CD4-positive, alpha-beta T cell treated with Interleukin-21 for 1 hour (primary cell): ENCODE measurements at places on chromosomes 6 and 20.

GRCh38 chr6:25016014-25016720 lies 80.4 kb upstream of the RIPOR2 start:
- no peak for DNase-seq

GRCh38 chr6:89604653-89605052 lies 33.9 kb downstream of the LYRM2 start:
- DNase-seq = no peak

DNA sequence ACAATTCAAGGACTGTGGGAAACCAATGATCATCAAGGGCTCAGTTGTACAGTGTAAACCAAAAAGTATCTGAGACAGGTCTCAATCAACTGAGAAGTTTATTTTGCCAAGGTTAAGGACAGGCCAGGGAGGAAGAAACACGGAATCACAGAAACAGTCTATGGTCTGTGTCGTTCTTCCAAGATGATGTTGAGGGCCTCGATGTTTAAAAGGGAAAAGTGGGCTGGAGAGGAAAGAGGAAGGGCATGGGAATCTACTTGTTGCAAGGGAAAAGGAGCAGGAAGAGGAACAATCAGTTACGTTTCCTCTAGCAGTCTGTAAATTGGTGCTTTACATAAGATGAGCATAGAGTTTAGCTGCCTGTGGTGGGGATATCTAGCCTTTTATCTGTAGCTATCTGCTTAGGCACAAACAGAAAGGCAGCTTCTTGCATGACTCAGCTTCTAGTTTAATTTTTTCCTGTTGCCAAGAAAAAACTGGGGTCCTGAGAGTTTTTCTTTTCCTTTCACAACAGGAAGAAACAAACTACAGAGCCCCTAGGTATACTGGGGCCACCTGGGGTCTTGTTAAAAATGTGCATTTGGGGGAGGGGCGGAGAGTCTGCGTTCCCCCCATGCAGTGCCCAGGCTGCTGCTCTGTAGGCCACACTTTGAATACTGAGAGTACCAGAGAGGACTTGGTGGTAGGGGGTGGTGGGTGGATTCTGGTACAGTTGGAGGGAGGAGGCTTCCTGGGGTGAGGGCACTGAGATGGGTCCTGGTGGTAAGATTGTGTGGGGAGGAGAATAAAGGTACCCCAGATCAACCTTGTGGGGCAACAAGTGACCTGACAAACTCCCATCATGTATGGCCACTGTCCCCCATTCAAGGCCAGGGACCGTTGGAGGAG lies 35.3 kb upstream of the EZR start:
- DNase-seq = peak; percentile 76

DNA sequence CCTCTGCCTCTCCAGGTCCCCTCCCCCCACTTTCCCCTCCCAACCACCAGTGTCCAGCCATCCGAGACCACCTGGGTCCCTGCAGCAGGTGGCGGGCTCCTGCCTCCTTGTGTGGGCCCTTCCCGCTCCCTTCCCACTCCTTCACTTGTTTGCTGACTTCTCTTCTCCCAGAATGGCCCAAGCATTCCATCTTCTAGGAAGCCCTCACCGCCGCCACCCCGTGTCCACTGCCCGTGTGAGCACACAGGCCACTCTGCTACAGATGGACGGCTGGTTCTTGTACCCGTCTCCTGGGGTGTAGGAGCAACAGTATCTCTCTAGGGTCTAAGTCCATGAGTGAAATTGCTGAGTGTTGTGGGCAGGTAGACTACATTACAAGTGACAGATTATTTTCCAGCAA lies 15.0 kb downstream of the BPHL start:
- DNase-seq = no peak

- no peak for DNase-seq
Measured at GRCh38 chr6:6390849-6391602, 70.6 kb upstream of the F13A1 start.

GRCh38 chr20:16476032-16476431 lies 97.2 kb downstream of the KIF16B start:
- peak; percentile 37 for DNase-seq

DNA sequence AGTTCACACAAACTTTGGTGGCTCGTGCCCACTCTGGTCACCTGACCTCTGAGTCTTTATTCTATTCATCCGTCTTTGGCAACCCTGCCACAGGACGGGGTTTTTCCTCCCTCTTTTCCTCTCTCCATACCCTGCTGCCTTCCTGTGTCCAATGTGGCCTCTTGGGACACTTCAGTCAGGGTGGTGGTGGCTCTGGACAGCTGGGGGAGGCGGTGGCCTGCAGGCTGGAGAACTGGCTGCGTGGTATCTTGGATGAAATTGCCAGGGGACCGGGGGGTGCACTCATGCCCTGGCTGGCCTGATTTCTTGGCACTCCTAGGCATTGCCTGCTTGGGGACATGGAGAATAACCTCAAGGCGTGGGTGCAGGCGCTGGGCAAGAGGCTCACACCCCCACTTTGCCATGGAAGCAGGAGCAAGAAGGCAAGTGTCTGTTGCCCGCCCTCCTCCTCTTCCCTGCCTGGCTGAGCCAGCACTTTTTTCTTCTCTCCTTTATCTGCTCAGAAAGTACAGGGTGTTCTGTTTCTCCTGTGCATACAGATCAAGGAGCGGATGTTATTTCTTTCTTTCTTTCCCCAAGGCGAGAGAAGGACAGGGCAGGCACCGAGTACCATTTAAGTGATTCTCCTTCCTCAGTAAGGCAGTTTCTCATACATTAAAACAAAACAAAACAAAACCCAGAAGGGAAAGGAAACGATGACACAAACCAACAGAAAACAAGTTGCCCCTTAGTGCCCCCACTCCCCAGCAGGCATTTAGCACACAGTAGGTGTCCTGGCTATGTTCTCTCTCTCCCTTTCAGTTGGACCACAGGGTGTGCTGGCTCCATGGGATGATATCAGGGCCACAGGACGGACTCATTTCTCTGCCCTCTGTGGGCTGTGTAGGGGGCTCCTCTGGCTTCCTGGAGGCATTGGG lies 155.5 kb upstream of the RNF24 start:
- DNase-seq = no peak
